ENCODE measurements at places on chromosomes 2 and 18.

- peak; percentile 64 for DNase-seq
These were observed 95.0 kb downstream of the TNFRSF11A start for GRCh38 chr18:62420151-62420512.

DNA sequence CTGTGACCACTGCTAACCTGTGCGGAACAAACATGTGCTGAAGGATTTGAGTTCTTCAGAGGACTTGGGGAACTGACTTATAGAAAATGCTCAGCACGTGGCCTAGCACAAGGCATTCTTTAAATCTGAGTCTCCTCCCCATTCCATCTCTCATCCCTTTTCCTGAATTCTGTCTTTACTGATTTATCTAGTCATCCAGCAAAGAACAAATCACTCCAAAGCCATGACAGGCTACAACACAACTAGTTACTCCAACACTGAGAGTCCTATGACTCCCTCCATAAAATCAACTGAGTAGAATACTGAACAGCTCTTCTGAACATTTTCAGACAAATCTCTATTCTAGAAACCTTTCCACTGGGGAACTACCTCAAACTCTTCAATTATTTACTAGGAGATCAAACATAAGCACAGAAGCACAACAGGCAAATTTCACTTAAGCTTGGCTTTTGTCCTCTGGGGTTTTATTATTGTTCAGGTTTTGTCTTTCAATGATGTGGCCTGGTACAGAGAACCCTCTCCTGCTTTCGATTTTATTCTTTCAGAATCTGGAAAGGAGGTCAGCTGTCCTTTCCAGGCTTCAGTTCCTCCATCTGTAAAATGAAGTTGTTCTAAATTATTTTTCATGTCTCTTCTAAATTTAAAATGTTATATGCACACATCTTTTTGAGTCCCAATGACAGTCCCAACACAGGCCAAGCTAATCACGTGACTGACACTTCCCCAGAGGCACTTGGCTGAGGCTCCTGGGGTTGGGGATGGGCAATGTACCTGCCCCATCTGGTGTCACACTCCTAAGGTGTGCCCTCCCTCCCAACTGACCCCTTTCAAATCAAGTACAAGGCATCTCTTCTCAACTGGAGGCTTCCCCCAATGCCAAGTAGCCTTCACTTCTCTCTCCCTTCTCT is 31.8 kb downstream of the RNU4ATAC start:
- DNase-seq, result no peak

DNA sequence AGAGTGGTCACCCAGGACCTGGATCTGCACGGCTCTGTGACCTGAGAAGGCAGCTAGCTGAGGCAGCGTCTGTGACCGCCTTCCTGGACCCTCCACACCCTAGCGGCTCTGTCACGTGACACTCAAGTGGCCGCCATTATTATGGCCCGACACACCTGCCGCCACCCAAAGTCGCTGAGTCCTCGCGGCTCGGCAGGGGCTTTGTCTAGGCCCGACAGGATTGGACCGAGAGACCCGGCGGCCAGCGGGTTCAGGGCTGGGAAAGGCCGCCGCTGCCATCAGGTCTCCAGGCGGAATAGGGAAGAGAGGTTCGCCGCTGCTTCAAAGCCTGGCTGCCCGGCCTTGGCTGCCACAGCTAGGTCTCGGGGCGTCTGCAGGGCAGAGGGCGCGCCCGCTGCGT is 1162.5 kb upstream of the LRRTM1 start:
- no peak for DNase-seq

DNA sequence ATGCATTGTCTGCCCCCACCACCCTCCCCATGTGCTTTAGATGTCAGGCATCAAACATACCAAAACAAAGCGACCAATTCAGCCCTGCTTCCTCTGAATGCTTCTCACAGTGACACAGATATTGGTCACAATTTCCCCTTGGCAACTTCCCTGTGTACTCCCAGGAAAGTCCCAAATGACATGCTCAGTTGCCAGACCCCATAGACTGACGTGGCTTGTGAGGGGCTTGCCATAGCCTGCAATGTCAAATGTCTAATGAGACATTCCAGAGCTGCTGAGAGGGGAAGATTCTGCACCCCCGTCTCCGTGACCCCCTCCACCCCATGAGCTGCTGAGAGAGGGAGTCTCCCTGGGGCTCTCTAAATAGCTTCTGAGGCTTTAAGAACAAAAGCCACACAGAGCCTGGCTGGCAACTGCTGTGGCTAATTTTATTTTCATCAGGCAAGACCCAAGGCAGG is 47.3 kb downstream of the RFTN2 start:
- DNase-seq, result no peak

- peak; percentile 40 for DNase-seq
These were observed 83.9 kb downstream of the STPG4 start for GRCh38 chr2:47070920-47071824.

DNA sequence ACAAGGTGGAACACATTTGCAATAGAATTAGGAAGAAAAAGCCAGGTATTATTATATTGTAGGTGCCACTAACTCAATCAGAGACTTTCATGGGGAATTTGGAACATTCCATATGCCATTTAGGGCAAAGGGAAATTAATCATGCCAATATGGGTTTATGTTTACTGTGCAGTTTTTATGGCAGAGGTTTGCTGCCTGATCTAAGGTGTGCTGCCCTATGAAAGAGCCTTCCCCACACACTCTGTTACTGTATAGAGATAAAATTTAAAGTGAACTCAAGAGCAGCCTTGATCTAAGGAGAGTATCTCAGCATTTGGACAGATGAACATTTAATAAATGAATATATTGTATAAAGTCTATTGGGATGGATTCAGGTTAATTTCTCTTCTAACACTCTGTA is 771.6 kb downstream of the CNTNAP5 start:
- no peak for DNase-seq

DNA sequence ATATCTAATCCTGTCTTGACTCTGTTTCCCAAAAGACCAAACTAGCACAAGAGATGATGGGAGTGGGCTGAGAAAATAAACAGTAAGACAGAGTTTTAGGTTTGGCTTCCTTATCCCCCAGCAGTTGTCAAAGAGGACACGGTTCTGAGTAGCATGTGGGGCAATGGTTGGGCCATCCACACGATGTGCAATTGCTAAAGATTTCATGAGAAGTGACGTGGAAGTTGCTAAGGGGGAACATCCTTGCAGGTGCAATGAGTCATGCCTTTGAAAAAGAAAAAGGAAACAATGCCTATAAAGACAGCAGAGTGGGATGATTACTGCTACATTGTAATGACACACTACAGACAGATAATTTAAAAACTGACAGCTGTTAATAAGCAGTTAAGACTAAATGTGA is 1395.8 kb downstream of the LRP1B start:
- DNase-seq, result no peak

- no peak for DNase-seq
These were observed 18.3 kb upstream of the SMAD4 start for GRCh38 chr18:51011709-51012108.

- no peak for DNase-seq
These were observed 55.9 kb downstream of the GTF2A1L start for GRCh38 chr2:48673581-48673980.

Data from ascending aorta (tissue), 2 donors.